ENCODE measurements at places on chromosomes 12 and 14. TPM values are rescaled to one million over a fixed set of nuclear protein-coding genes. Genes with fewer than 3 reads are reported as not detected.

Gene CCNT1
- 46.1 TPM for total RNA-seq

- H3K27ac ChIP-seq = no peak overlapping the region
- no peak overlapping the region for H3K4me3 ChIP-seq
- H3K4me1 ChIP-seq = no peaks in the 10 kb centered on the region
- no peaks in the 10 kb centered on the region for H3K27me3 ChIP-seq
- H3K36me3 ChIP-seq = no peaks in the 10 kb centered on the region
- no peak for DNase-seq
These were observed 65.6 kb upstream of the CNOT2 start for GRCh38 chr12:70177631-70178030.

Gene DCN
- not detected for total RNA-seq

- peaks cover 75% of the 10 kb centered on the region for H3K4me1 ChIP-seq
- peak overlapping the region; percentile 57 for H3K27ac ChIP-seq
- no peak overlapping the region for H3K4me3 ChIP-seq
- DNase-seq = peak; percentile 4
- H3K36me3 ChIP-seq = peaks cover 32% of the 10 kb centered on the region
These were observed 30.0 kb downstream of the SH2B3 start for GRCh38 chr12:111435661-111436201.

Gene KLHL33
- total RNA-seq = 0.08 TPM

Gene INHBC
- not detected for total RNA-seq

Measured in endothelial cell (in vitro differentiated cells).